Osteoblast (primary cell): ENCODE measurements at places on chromosomes 3 and 15.

DNA sequence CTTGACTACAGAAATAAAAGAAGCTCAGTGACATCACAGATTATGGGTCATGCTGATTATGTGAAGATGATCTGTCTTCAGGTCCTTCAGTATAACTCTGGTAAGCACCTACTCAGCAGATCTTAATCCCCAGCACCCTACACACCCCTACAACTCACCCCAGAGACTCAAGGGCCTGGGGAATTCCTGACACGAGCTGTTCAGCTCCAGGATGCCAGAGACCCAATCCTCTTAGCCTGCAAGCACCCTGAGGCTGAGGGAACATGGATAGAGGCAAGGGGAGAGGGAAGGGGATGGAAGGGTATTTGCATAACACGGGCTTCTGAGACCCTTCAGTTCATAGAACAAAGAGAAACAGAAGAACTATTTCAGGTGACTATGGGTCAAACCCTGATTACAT lies 13.0 kb downstream of the GLB1 start:
- DNase-seq, result no peak

DNA sequence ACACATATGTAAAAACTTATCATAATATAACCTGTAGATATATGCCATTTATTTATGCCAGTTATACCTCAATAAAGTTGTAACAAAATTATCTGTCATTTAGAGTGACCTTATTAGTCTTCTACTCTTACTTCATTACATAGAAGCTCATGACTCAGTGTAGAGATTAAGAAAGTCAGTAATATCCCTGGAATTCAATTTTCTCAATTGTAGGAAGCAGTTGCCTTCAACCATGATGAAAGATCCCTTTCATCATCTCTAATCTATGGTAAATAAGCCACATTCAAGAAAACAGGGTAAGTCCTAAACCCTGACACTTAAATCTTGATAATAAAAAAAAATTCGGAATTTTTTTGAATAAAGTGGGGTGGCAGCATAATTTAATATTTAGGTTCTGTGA lies 216.5 kb upstream of the PEX5L start:
- DNase-seq, result no peak

DNA sequence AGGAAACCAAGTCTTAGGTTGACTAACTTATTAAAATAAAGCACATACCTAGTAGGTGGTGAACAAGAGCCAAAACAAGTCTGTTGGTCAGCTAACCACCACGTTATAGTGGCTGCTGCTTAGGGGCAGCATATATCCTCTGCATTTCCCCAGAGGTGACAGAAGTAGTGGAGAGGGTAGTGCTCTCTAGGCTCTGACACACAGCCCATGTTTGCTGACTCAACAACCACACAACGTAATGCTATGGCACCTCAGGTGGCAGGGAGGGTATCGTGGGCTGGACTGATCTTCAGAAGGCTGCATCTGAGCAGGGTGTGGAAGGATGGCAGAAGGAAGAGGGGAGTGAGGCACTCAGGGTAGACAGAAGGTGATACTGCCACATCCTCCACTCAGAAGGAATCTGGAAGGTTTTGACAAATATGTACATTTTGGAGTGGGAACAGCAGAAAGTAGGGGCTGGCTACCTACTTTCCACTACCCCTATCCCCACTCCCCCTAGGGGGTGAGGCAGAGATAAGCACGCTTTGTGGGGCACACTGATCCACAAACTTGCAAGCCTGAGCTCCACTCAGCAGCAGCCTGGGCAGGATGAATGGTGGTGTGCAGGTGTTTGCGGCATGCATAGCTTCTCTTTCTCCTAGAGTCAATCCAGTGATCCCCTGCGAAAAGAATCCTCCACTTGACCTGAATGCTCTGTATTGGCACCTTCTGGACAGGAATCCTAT lies 178.1 kb downstream of the RORA start:
- DNase-seq, result no peak

DNA sequence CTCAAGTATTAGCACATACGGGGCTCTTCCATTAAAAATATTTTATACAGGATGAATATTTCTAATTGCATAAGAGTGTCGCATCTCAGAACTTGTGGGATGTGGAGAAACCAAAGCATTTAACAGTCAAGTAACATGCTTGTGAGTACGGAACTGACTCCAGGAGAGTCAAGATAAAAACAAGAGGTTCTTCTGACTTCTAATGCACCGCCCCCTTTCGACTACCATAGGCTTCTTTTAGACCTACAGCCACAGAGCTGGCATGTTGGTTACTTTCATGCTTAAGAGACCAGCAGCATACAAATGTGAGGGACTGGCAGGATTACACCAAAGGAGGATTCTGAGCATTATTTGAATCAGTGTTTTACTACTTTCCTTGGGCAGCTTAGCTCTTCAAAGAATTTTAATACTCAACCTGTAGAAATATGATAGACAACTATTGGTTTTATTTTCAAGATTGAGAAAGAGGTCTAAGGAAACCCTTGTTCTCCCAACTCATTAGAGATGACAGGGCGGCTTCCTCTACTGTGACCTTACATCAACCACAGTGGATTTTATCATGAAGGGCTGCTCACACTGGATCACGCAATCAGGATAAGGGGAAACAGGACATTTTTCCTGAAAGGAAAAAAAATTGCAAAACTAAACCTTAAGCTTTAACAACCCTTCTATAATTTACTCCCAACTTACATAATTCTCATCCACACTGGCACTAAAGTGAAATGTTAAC lies 14.0 kb downstream of the ETV5 start:
- DNase-seq, result no peak

GRCh38 chr3:66407611-66408218 lies 93.1 kb downstream of the LRIG1 start:
- DNase-seq, result peak; percentile 96

DNA sequence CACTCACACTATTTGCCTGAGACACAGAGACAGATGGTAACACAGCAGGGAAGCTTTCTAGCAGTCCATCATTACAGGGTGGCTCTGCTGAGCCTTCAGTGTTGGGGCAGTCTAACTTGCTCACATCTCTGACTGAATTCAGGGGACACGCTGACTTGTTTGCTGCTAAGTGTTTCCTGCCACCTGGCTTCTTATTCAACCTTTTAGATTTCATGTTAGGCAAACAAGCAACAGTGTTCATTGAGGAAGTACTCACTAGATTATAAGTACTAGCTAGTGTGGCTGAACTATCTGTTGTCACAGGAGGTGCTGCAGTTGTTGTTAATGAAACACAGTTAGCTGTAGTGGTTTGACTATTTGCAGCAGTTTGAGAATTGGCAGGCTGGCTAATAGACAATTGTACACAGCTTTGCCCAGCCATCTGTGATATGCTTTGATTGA lies 37.3 kb downstream of the USF3 start:
- no peak for DNase-seq

GRCh38 chr15:62068071-62068809 lies 1.5 kb downstream of the C2CD4A start:
- no peak for DNase-seq

DNA sequence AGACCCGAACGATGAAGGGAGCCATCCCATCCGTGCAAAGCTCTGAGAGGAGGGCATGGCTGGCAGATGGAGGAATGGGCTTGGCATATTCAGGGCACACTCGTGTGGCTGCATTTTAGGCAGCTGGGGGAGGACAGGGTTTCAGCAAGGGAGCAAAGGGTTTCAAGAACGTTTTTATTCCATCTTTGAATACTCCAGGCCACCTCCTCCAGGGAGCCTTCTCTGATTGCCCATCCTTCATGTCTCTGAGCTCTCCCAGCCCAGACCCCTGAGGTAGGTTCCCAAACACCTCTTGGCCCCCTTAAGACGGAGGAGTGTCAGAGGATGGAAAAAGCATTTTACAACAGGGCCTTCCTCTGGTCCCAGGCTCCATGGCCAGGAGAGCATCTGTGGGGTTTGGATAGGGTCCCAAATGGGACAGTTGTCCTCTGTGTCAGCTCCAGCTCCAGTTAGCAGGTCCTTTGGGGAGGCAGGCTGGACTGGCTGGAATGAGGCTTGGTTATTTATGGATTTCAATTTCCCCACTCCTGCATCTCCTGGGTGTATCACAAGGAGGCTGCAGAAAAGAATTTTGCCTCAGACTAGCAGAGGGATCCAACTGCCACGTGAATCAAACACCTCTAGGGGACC lies 17.7 kb upstream of the SLC6A1 start:
- no peak for DNase-seq

GRCh38 chr15:29031502-29032228 lies 145.9 kb downstream of the APBA2 start:
- DNase-seq, result no peak

- peak; percentile 44 for DNase-seq
Observed at GRCh38 chr3:127684871-127685707, 12.3 kb downstream of the ABTB1 start.

DNA sequence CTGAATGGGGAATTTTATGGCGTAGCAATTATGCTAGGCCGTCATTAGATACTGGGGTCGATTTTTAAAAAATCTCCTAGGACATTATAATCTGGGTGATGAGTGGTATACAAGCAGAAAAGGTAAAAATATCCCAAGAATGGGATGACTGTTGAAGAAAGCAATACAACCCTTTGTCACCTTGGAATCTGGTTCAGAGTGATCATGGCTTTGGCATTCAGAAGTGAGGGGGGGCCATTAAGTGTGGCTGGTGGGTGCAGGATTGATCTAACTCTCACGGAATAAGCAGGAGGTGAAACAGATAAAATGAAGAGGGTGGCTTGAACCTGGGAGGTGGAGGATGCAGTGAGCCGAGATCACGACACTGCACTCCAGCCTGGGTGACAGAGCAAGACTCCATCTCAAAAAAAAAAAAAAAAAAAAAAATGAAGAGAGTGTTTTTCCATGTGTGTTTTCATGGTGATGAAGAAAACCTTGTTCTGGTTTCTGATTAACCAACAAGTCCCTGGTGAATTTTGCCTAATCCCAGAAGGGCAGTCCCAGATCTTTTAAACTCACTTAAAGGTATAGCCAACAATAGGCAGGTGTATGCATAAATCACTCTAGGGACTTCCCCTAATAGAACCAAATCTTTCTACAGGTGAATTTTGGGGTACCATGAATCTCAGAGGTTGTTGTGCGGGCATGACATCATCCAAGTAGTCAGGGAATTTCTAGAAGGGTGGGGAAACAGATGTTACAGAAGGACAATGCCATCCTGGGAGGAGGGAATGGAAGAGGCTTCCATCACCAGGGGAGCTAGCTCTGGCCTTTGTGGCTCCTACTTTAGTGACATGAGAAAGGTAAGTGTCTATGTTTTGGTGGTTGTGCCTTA lies 3.1 kb upstream of the RAD54L2 start:
- no peak for DNase-seq
